ENCODE measurements at places on chromosomes 2 and 18.

DNA sequence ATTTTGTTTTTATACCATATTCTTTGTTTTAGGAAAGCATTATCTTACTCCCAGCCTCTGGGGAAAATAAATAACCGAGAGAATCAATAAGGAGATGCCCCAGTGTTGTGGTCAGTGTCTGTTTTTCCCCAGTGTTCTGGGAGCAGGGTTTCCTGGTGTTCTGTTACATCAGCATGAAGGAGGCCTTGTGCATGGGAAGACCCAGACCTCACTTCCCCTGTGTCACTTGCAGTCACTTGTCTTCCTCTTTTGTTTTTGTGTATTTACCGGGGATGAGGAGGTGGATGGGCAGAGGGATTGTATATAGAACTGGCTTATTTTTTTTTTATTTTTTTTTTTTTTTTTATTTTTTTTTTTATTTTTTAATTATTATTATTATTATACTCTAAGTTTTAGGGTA, 45.0 kb upstream of the MGAT5 start:
- DNase-seq, result no peak

DNA sequence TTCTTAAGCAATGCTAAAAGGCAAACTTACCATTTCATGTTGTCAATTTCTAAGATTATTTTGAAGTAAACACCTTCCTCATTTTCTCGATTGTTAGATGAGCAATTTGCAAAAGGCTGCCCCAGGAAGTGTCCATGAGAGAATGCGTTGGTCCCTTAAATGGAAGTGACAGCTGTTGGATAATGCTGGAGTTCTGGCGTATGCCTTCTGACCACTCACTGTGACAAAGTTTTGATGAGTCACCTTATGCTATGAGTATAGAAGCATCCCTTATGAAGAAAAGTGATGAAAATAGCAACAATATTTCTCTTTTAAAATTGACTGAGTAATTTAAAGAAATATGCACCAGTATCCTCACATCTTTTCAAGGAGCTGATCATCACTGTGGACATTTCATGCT, 1497.5 kb downstream of the DPP10 start:
- no peak for DNase-seq

DNA sequence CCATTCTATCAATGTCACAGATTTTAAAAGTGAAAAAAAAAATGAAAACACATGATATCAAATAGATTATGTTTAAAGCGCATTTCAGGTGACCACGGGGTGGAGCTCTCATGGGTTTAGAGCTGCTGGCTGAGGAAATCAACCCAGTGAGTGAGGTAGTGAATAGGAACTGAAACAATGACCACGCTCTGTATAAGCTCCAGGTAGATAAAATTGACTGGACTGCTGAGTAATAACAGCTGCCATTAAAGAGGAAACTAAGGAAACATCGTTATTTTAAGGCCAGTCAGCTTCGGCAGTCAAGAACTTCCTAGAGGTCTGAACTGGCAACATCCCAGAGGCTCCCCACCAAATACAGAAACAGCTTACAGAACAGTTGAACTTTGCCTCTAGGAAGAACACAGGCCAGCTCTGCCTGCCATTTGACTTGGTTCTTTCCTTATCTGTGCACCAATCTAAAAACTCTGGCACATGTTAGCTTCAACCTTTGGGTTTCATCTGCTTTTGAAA, 185.9 kb downstream of the PDE1A start:
- DNase-seq, result peak; percentile 28

DNA sequence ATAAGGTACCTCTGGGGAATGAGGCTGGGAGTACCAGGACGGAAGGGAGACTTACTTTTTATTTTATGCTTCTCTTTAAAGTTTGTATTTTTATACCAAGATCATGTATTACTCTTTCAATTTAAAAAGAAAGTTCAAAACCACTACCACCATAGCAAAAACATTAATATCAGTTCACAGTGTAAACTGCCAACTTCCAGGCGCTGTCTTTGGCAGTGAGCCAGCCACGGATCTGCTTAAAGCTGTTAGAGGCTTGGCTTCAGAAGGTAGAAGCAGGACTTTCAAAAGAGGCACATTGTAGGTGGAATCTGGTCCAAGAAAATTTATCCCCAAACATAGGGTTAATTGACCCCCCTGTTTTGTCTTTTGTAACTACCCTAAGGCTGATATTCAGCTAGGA, 74.8 kb downstream of the B3GNT2 start:
- DNase-seq, result no peak

- DNase-seq, result no peak
Measured at GRCh38 chr18:677145-677544, 19.7 kb downstream of the TYMS start.

- no peak for DNase-seq
Measured at GRCh38 chr2:160920061-160920460, 240.2 kb upstream of the TANK start.

- no peak for DNase-seq
Measured at GRCh38 chr2:112093216-112093615, 38.1 kb downstream of the TMEM87B start.

DNA sequence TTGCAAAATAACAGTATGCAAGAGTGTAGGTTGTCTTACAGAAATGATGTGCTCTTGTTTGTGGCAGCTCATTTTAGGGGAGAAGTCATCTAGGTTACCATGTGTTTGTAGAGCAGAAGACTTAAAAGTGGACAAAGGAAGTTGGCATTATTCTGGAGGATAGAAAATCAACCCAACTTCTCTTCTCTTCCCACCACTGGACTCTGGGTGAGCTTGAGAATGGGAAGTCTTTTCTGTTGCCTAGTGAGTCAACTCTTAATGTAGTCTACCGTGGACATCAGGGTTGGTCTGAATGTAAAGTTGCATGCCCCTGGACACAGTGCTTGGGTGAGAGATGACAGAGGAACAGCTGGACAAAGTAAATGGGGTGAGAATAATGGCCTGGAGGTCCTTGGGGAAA, 98.3 kb downstream of the FMNL2 start:
- no peak for DNase-seq

GRCh38 chr2:6835467-6835866, 30.2 kb downstream of the CMPK2 start:
- no peak for DNase-seq

- peak; percentile 13 for DNase-seq
Measured at GRCh38 chr2:196170606-196171247, 651 bp downstream of the STK17B start.

GRCh38 chr2:96336873-96337272, 1.3 kb downstream of the NCAPH start:
- DNase-seq, result no peak

- DNase-seq, result no peak
Measured at GRCh38 chr2:7773362-7774360, 856.4 kb downstream of the RNF144A start.

GRCh38 chr2:118097657-118098056, 9.4 kb downstream of the INSIG2 start:
- DNase-seq, result no peak

DNA sequence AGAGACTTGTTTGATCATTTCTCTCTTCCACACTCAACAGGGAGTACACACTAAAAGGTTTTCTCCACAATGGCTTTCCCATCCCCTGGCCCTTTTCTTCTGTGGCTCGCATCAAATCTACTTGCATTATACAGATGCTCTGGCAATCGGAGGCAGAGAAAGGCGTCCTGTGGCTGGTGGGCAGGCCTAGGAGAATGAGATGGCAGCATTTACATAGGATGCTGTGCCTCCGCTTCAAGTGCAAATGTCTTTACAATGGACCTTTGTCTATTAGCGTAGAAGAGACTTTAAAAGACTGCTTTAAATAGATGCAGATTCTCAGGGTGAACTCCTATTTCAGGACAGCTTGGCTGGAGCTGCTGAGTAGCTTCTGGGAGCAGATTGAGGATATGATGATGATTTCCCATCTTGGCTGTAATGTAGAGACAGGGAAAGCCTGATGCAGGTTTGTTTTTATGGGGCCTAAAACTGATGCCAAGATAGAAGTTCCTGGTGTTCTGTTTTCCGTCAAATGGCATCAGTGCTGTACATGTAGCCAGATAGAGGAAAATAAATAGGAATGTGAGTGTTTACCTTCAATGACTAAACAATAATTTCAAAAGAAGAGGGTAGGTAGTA, 423.4 kb downstream of the RND3 start:
- DNase-seq, result no peak

- peak; percentile 23 for DNase-seq
Measured at GRCh38 chr2:168210895-168211570, 36.4 kb downstream of the STK39 start.

DNA sequence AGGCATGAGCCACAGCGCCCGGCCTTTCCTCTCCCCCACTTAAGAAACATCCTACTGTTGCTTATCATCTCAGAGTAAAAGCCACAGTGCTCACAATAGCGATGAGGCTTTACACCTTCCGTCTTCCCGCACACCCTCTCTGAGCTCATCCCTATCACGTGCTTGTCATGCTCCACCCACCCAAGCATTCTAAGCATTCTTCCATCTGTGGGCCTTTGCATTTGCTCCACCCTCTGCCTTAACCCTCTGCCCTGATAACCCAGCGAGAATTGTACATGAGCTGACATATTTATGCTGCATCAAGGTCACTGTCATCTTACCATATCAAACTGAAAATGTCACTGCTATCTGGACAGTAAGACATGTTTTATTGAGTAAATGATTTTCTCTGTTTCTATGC, 22.6 kb downstream of the FOXI3 start:
- DNase-seq, result no peak

DNA sequence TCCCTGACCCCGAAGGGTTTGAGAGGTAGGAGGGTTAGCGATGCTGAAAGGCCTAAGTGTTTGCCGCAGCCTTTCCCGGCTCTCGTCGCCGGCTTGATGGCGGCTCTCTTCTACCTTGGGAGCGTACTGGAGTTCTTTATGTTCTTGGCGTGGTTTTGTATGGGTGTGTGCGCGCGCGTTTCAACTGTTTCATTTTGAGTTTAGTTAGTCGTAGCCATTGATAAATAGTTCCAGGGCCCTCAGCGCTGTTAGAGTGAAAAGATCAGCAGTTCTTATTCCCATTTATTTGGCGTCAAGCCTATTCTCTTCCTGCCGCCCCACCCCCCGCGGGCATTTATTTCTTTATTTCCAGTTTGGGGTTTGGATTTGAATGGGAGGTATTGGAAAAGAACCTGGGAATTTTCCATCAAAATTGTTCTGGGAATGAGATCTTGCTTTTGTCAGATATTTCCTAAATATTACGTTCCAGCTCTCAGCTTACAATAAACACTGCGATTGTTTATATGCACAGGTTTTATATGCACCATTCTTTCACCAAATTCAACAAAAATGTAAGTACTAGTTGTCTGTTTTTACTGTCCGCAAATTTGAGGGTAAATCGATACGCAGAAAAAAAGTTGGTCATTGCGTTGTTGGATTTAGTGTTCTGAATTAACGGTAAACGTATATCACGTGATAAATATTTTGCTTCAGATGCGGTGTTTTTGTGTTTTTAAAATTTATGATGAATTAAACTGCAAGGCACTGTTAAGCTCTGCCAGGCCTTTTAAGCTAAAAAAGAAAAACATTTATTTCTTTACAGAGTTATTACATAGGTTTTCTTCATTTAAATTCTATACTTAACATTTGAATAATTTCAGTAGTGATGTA, 954 bp downstream of the CCNT2 start:
- no peak for DNase-seq

DNA sequence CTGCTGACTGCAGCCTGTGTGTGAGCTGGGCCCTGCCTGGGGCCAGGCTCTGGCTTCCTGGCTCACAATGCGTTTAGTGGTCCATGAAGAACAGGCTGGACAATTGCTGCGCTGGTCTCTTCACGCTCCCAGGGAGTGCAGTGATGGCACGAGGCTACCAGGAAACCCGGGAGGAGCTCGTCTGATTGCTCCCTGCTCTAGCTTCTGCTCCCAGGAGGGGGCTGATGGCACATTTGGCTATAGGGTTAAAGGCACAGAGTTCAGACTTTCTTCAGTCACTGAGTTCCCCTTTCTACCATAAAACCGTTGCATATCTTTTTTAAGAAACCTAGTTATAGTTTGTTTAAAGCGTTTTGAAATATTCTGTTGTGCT, 60.1 kb downstream of the KCNF1 start:
- DNase-seq, result no peak

DNA sequence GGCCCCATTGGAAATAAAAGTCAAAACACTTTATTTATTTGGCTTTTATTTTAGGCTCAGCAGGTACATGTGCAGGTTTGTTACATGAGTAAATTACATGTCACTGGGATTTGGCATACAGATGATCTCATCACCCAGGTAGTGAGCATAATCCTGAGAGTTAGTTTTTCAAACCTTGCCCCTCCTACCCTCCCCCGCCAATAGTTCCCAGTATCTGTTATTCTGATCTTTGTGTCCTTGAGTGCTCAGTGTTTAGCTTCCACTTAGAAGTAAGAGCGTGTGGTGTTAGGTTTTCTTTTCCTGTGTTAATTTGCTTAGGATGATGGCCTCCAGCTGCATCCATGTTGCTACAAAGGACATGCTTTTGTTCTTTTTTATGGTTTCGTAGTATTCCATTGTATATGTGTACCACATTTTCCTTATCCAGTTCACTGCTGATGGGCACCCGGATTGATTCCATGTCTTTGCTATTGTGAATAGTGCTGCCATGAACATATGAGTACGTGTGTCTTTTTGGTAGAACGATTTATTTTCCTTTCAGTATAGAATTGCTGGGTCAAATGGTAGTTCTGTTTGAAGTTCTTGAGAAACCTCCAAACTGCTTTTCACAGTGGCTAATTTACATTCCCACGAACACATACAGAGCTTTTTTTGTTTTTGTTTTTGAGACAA, 47.9 kb downstream of the ARMC9 start:
- no peak for DNase-seq

- no peak for DNase-seq
Measured at GRCh38 chr2:43152186-43152585, 74.2 kb downstream of the ZFP36L2 start.

- no peak for DNase-seq
Measured at GRCh38 chr2:53445383-53446070, 322.1 kb upstream of the CHAC2 start.

DNA sequence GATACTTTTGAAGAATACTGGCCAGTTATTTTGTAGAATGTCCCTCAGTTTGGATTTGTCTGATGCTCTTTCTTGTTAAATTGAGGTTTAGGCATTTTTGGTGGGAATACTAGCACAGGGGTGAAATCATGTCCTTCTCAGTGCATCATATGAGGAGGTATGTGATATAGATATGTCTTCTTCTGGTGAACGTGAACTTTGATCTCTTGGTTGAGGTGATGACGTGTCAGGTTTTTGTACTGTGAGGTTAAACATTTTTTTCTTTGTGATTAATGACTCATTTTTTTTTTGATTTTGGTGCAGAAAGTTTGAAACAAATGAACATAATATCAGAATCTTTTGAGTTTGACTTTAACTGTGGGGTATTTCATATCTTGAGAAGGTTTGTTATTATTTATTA, 11.0 kb downstream of the ZNF407 start:
- DNase-seq, result no peak
